ENCODE measurements at places on chromosomes 1 and 21.

DNA sequence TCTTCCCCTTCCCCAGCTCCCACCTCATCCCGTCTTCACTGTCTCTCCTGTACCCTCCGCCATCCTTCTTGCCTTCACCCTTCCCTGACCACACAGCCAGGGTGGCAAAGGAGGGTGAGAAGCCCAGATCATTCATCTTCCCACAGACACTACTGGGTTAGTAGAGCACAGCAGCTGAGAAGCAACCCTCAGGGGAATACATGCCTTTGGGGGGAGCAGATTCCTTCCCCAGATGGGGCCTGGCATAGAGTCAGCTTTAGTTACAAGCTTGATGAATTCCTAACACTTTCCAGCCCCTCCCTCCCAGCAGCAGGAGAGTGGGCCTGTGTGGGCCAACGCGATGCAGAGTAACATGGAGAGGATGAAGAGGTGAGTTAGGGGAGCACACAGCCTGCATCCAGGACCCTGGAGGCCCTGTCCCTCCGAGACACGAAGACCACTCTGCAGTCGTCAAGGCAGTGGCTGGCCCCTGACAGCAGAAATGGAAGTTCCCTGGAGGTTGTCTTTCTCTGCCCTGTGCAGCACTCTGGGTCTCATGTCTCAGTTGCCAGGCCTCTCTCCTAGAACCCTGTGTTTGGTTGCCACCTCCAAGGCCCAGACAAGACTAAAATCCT, 8.8 kb upstream of the BTG2 start:
- no peak for DNase-seq

GRCh38 chr1:54180701-54181360, 19.0 kb downstream of the CYB5RL start:
- no peak for DNase-seq

- no peak for DNase-seq
These were observed 1.9 kb downstream of the ELAVL4 start for GRCh38 chr1:50110656-50111055.

DNA sequence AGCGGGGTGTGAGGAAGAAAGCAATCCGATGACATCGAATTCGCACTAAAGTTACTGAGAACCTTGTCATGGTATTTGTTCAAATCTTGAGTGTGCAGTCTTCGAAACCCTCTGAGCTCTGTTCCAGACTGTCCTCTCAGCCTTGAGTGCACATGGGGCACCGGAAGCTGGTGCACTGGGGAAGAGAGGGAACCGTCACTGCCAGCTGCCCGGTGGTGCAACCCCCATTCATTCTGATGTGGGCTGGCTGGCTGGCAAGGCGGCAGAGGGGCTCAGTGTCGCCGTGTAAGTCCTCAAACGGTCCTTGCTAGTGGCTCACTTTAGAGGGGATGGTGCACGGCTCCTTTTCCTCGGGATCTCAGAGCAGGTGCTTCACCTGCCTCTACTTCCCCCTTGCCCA, 137.4 kb downstream of the KIF26B start:
- no peak for DNase-seq

- no peak for DNase-seq
These were observed 372.1 kb downstream of the PTPRC start for GRCh38 chr1:199010933-199011332.

DNA sequence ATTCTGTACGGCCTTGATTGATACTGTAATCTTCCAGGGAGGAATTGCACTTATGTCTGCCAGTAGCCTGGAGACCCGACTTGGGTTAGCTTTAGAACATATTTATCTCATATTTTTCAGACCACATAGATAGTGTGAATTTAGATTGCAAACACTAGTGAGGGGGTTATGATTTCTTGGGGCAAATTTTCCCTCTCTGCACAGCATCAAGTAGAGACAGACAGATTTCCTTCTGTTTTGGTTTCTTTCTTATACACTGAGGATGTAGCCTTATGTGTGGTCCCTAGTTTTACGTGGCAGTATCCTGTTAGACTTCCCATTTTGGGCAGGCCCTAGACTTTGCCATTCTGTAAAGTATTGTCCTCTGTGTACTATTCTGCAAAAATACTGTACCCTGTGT, 29.0 kb downstream of the SOAT1 start:
- DNase-seq = no peak

GRCh38 chr1:155272466-155273342, 600 bp downstream of the CLK2 start:
- peak; percentile 49 for DNase-seq

DNA sequence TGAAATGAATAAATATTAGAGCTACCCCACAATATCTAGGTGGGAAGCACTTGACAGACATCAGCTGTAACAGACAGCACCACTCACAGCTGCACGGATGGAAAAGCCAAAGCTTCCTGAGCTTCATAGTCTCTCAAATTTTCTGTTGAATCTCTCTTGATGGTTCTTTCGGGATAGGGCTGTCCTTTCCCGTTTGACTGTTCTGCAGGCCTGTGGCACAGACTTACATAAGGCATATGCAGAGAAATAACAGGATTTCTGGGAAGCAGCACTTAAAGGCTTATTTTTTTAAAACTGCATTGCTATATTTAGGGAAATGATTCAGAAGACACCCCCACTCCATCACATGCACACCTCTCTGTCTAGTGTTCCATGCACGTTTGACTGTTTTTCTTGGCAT, 77.5 kb downstream of the ZNF648 start:
- DNase-seq = no peak

- DNase-seq = no peak
These were observed 9.8 kb downstream of the MYBPH start for GRCh38 chr1:203165800-203166161.

- DNase-seq = peak; percentile 59
These were observed 178.4 kb upstream of the EDN2 start for GRCh38 chr1:41662765-41663437.

- no peak for DNase-seq
These were observed 28.5 kb downstream of the NIBAN1 start for GRCh38 chr1:184945678-184946412.

- DNase-seq = peak; percentile 39
These were observed 194.0 kb upstream of the VAMP3 start for GRCh38 chr1:7576946-7577657.

GRCh38 chr21:26394341-26394740, 178.7 kb downstream of the CYYR1 start:
- DNase-seq = no peak

DNA sequence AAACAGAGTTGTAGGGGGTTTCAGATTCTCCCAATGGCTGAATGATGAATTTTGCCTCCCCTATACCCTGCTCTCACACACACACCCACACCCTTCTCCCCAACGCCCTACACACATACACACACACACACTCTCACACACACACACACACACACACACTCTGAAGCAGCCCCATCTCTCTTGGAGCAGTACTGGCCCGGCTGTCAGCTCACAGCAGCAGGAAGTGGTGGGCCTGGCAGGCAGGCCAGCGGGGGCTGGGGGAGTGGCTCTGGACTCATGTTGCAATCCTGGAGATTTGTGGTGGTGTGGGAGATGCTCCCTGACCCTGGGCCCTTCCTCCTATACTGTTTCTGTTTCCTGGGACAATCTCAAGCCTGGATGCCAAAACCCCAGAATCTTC, 2.2 kb downstream of the IKBKE start:
- DNase-seq = no peak

DNA sequence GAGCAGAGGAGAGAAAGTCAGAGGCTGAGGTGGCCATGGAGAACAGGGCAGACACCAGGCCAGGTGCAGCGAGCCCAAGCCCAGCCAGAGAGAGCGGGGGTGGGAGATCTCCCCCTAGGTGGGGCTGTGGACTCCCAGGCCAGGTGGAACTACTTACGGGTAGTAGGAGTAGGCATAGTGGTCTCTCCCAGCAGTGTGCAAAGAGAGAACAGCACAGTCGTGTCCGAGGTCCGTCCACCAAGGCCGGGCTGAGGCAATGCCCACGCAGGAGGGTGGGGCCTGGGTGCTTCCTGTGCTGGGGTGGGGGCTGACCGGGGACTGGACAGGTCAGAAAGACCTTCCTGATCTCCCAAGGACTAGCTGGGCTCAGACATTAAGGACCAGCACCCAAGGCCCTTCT, 263.7 kb downstream of the PTPRU start:
- no peak for DNase-seq

- DNase-seq = no peak
These were observed 151.7 kb downstream of the NR5A2 start for GRCh38 chr1:200179126-200179780.

GRCh38 chr1:172929006-172929405, 121.7 kb downstream of the TNFSF18 start:
- no peak for DNase-seq

GRCh38 chr1:108584428-108584856, 24.5 kb downstream of the EEIG2 start:
- DNase-seq = no peak

All from RWPE1 (cell line).